Amygdala (tissue), 56 donors: ENCODE measurements at places on chromosomes 7 and 10.

DNA sequence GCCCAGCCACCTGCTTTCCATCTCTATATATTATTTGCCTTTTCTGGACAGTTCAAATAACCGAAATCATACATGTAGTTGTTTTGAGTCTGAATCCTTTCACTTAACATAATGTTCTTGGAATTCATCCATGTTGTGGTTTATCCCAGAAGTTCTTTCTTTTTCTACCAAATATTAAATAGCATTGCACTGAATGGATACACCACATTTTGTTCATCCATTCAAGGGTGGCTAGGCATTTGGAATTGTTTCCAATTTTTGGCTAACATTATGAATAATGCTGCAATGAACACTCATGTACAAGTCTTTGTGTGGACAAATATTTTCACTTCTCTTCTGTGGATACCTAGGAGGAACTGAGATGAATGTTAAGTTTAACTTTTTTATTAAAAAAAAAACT lies 18.0 kb downstream of the DNAJC1 start:
- no peak for DNase-seq

DNA sequence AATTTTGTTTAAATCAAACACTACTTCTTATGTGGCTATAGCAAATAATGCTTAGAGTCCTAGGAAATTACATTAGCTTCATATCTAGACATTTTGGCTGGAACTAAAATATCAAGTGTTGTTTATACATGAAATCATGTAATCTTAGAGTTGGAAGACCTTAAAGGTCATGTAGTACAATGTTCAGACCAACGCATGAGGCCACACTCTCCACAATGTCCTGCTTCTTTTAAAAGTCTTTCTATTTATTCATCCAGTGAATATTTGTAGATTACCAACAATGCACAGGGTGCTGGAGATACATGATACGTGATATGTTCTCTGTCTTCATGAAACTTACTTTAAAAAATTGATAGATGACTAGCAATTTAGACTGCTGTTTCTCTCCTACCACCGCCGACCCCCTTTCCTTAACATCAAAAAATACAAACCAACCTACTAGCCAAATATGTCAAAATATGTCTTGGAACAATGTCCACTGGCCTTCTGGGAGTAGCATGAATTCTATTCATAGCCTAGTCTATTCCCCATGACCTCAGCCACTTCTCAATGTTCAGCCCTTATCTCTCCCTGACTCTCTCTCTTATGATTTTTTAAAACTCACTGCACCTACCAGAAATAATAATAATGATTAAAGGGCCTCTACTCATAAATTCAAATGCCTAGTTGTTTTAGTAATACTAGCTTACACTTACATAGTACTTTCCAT lies 59.5 kb upstream of the CAV2 start:
- DNase-seq = no peak

DNA sequence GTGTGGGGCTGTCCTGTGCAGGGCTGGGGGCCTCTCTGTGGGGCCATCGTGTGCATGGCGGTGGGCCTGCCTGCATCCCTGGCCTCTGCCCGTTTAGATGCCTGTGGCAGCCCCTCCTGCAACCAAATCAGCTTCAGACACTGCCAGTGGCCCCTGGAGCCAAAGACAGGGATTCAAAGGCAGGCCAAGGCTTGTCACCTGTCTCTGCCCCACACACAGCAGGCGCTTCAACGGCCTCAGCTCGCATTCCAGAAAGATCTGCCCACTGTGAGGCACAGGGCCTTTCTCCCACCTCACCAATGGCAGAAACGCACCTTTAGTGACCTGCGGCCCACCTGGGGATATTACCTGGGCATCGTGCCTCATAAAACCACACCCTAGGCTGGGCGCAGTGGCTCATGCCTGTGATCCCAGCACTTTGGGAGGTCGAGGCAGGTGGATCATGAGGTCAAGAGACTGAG lies 46.0 kb downstream of the INSIG1 start:
- DNase-seq = no peak

- no peak for DNase-seq
These were observed 73.4 kb downstream of the VIPR2 start for GRCh38 chr7:159071260-159071659.

DNA sequence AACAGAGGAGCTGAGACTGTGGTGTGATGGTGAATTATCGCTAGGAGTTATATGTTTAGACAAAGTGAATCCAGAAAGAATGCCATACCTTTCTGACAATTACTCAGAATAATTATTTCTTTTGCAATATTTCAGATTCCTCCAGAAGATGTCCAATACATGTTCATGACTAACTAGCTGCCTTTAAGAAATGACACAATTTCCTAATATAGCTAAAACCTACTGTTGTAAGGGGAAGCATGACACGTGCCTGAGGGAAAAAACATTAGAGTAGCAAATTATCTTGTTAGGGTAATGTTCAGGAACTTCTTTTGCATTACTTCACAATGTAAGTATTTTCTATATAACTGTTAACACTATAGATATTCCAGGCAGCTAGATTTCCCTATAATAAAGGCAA lies 150.3 kb downstream of the COL28A1 start:
- no peak for DNase-seq

DNA sequence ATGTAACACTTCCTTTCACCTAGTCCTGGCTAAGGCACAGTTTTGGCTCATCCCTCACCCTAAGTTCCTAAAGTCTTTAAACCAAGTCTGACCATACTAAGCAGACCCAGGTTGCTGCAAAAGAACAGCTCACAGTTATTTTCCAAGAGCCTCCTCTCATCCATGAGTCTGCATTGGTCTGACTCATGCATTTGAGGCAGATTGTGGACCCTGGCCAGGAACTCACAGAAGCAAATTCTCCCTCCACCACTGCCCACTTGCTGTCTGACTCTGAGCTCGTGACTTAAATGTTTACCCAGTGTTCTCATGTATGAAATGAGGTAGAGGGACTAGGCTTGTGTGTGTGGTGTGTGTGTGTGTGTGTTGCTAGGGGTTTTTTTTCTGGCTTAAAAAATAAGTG lies 1272.8 kb downstream of the TYW1 start:
- no peak for DNase-seq

DNA sequence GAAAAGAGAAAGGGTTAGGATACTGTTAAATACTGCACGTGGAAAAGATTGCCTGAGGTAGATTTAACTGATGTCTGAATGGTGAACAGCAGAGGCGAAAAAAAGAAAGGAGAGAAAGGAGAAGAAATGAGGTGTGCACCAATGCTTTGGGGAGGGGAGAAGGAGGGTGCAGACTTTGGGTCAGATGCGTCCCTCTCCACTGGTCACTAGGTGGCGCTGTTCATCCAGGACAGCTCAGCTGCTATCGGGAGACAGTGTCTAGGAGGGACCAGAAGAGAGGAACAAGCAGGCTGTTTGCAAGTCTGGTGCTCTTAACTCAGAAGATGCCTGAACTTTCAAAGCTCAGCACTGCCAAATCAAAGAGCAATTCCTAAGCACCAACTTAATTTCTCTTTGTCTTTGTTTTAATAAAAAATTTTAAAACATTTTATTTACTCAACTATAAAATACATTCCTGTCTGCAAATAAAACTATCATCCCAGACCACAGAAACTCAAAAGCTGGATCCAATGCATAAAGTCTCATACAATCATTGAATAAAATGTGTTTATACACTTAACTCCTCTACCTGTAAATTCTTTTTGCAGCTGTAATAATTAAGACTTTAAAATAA lies 83.9 kb upstream of the PDLIM1 start:
- peak; percentile 40 for DNase-seq

DNA sequence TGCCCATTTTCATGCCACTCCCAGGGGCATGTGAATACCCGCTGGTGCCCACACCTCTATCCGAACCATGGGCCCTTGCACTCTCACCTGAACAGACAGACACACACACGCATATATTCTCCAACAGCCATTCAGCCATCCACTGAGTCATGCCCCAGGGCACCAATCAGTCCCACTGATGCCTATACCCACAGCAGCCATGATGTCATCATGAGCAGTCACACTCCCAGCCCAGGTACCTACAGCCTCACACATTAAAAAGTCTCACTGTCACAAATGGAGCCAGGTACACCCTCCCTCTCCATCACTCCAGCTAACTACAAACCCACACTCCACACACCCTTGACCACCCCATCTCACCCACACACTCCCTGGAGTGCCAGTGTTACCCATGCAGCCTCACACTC lies 12.2 kb downstream of the VSIR start:
- no peak for DNase-seq

- no peak for DNase-seq
These were observed 2.7 kb downstream of the COG5 start for GRCh38 chr7:107560898-107561516.

DNA sequence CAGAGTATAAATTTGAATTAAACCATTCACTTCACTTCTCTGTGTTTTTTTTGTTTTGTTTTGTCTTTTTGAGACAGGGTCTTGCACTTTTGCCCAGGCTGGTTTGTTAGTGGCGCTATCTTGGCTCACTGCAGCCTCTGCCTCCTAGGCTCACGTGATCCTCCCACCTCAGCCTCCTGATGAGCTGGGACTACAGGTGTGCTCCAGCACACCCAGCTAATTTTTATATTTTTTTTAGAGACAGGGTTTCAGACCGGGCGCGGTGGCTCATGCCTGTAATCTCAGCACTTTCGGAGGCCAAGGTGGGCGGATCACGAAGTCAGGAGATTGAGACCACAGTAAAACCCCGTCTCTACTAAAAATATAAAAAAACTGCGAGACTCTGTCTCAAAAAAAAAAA lies 36.9 kb upstream of the STOX1 start:
- DNase-seq = no peak

GRCh38 chr7:100209493-100209892 lies 10.3 kb upstream of the PVRIG start:
- no peak for DNase-seq

GRCh38 chr7:25862261-25863004 lies 289.6 kb upstream of the NFE2L3 start:
- DNase-seq = no peak

DNA sequence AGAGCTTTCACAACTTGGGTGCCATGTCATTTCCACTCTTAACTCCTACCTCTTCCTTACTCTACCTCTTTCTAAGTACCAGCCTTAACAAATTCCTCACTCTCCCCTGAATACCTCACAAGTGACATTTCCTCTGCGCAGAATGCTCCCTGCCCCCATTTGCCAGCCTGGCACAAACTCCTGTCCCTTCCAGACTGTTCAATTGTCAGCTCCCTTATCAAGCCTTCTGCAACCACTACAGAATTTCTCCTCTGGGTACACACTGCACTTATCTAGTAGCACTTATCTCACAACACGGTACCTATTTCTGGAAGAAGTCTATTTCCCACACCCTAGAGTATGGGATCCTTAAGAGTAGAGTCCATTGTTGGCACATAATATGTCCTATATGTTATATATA lies 39.1 kb upstream of the ANAPC16 start:
- DNase-seq = no peak
